NCI-H82 (cell line): ENCODE measurements at places on chromosomes 3 and 15.

- DNase-seq, result no peak
Observed at GRCh38 chr3:159872374-159873109, 116.1 kb upstream of the IL12A start.

- no peak for DNase-seq
Observed at GRCh38 chr3:129282727-129283327, 4.2 kb downstream of the HMCES start.

- DNase-seq, result peak; percentile 57
Observed at GRCh38 chr15:63157891-63158431, 684 bp upstream of the RPS27L start.

- DNase-seq, result no peak
Observed at GRCh38 chr15:90095521-90095959, 6.7 kb downstream of the IDH2 start.

GRCh38 chr3:141352262-141352984 lies 15.9 kb upstream of the ZBTB38 start:
- no peak for DNase-seq

GRCh38 chr15:68687136-68687735 lies 108.4 kb downstream of the CORO2B start:
- no peak for DNase-seq

DNA sequence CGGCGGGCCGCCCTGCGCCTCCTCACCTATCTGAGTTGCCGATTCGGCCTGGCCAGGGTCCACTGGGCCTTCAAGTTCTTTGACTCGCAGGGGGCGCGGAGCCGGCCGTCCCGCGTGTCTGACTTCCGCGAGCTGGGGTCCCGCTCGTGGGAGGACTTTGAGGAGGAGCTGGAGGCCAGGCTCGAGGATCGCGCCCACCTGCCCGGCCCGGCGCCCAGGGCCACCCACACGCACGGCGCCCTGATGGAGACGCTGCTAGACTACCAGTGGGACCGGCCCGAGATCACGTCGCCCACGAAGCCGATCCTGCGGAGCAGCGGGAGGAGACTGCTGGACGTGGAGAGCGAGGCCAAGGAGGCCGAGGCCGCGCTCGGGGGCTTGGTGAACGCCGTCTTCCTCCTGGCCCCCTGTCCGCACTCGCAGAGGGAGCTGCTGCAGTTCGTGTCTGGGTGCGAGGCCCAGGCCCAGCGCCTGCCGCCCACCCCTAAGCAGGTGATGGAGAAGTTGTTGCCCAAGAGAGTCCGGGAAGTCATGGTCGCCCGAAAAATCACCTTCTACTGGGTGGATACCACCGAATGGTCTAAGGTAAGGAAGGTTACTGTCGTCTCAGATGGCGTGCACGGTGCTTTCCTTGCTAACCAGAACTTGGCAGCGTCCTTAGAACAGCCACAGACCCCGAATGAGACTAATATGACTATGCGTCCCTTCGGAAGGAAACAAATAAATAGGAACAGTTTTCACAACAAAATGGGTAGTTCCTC lies 567 bp downstream of the TICRR start:
- peak; percentile 45 for DNase-seq

GRCh38 chr3:140585828-140586227 lies 92.0 kb upstream of the TRIM42 start:
- no peak for DNase-seq

- DNase-seq, result no peak
Observed at GRCh38 chr15:60798821-60799220, 319.9 kb upstream of the ICE2 start.

DNA sequence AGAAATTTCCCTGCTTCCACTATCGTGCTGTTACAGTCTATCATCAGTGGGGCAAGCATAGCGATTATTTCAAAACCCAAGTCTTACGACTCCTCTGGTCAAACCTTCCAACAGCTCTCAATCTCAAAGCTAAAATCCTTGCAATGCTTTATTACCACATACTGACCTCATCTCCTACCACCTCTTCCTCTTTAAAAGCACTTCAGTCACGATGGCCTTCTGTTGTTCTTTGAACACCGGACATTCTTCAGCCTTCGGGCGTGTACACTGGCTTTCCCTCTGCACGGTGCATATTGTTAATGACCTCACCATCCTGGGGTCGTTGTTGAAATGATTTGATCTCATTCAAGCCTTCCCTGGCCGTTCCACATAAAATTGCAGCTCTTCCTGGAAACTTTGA lies 31.1 kb downstream of the MAGEL2 start:
- DNase-seq, result no peak

- DNase-seq, result peak; percentile 29
Observed at GRCh38 chr3:113034011-113034410, 43.2 kb downstream of the GTPBP8 start.

GRCh38 chr15:66099950-66100671 lies 153.4 kb downstream of the MEGF11 start:
- DNase-seq, result no peak

GRCh38 chr3:136708333-136708985 lies 43.7 kb downstream of the STAG1 start:
- DNase-seq, result no peak

GRCh38 chr3:52892290-52892624 lies 5.1 kb downstream of the STIMATE start:
- no peak for DNase-seq

GRCh38 chr3:183227586-183227985 lies 25.5 kb upstream of the B3GNT5 start:
- DNase-seq, result no peak

DNA sequence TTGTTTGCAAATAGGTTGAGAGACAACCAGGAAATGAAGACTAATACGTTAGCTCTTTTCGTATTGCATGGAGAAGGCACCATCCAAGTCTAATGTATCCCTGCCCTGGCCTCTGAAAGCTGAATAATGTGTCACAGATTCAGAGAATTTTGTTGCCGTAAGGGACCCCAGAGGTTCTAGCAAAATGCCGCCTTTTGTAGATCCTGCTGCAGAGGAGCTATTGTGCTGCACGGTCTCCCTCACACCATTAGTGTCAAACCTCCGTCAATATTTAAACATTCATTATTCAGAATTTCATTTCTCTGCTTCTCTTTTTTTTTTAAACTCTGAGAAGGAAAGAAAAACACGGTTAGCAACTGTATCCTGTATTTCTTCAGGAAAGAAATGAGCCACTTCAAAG lies 238.7 kb downstream of the EPHB1 start:
- no peak for DNase-seq

- peak; percentile 67 for DNase-seq
Observed at GRCh38 chr3:4720316-4721075, 227.3 kb downstream of the ITPR1 start.
